NCI-H1436 (cell line): ENCODE measurements at places on chromosomes 2 and 18.

DNA sequence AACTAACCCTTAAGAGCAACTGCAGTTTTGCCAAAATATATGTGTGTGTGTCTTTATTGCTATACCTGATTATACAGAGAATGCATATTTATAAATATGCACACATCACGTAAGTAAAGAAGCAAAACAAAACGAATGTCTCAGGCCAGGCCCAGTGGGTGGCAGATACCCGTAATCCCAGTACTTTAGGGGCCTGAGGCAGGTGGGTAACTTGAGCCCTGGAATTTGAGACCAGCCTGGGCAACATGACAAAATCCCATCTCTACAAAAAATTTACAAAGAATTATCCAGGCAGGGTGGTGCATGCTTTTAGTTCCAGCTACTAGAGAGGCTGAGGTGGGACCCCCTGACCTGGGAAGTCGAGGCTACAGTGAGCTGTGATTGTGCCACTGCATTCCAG is 745.3 kb downstream of the SATB2 start:
- no peak for DNase-seq

DNA sequence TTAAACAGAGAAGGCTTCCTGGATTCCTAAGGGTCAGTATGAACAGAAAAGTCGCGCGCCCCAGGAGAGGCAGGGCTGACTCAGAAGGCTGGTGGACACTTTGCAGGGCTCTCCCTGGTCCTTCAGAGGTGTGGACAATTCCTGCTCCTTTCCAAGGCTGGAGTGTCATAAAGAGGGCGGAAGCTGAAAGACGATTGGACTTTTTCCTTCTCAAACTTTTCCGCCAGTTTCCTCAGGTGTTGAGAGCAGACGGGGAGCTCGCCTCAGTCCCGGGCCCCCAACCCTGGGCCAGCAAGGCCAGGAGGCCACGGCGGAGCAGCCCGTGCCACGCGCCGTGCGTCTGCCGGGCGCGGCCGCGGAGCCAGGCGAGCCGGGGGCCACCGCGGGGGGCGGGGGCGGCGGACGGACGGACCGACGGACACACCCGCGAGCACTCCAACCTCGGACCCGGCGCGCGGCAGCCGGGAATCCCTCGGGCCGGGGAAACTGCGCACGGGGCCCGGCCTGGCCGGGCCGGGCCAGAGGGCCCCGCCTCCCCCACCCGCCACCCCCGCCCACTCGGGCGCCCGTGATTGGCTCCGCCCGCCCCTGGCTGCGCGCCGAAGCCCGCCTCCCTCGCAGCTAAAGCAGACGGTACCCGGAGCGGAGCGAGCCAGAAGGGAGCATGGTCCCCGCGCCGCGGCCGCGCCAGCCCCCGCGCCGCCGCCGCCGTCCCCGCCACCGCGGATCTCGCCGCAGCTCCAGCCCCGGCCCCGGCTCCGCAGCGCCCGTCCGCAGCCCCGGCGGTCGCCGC is at the start of gene KLHL29:
KLHL29 (plus strand) TSS at position 629 of the 793 bp plus-strand sequence. CDS start 177,018 bp downstream, outside the sequence.
- DNase-seq, result peak; percentile 21

GRCh38 chr2:8575038-8575833 is 106.6 kb upstream of the ID2 start:
- no peak for DNase-seq

- no peak for DNase-seq
These were observed 45.9 kb downstream of the FAM228A start for GRCh38 chr2:24220554-24221291.

GRCh38 chr18:52875725-52876124 is 535.7 kb downstream of the DCC start:
- no peak for DNase-seq

DNA sequence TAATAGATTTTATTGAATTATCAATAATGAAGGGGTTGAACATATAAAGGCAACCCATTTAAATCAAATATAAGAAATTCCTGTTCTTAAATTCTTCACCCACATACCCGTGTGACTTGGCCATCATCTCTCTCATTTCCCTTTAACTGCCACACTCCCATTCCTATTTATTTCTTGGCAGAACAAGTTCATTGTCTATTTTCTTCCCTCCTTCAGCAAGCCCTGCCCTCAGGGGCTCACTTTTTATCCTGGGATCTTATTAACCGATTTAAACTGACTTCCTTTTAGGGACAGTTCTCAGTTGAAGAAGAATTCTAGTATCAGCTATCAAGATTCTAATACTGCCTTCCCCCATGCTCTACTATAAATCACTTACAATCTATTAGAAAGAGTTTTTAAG is 123.2 kb downstream of the FTCDNL1 start:
- DNase-seq, result no peak

DNA sequence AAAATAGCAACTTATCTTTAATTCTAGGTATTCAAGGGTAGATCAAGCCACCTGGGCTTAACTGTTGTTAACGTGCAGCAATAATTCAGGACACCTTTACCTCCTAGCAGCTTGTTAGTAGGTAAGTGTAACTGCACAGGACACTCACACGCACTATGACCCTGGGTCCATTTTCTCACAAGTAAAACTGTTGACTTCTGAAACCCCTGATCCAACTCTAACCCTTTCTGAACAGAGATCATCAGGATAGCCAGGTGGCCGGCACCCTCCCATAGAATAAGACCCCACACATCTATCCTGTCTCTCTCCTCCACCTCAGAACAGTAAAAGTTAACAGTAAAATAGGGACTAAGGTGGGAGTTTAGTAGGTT is 610 bp downstream of the SPC25 start:
- DNase-seq, result no peak

DNA sequence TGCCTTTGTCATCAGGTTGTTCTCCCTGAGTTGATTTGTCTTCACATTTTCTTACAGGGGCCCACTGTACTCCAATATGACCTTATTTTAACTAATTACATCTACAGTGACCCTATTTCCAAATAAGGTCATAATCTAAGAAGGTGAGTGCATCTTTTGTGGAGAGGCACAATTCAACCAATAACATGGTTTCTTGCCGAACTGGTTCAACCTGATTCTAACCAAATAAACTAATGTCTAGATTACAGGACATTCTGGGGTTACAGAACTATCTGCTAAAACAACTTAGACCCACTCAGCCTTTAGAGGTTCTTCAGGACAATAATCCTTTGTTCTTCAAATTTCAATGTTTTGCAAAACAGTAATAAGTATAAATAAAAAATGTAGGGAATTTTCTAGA is 496.5 kb upstream of the SOX11 start:
- DNase-seq, result no peak
